ENCODE measurements at places on chromosomes 16 and 17.

DNA sequence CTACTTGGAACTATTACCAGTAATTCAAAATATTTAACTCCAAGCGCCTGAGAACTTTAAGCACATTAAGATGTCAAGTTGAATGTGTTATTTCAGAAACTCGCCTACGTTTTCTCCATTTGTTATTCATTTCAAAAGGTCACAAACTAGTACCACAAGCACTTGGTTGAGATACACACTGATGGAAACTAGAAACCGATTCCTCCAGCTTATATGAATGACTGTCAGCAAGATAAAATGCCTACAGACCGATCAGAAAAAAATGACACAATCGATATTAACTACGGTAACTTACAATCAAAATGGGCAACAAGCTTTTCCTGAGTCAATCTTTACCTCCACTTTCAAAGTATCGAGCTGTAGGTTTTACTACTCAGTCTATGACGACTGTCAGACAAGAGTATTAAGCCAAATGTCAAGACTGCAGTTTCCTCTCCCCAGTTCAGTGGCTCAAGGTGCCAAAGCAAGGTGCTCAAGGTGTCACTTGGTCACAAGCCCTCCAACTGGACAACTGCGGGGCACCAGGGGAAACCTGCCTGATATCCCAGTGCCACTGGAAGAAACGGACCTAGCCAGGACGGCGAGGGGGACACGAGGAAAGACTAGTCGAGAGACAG lies 678 bp downstream of the SRP68 start:
- DNase-seq, result no peak

- DNase-seq, result no peak
Observed at GRCh38 chr16:80974649-80975376, 31.9 kb downstream of the CMC2 start.

DNA sequence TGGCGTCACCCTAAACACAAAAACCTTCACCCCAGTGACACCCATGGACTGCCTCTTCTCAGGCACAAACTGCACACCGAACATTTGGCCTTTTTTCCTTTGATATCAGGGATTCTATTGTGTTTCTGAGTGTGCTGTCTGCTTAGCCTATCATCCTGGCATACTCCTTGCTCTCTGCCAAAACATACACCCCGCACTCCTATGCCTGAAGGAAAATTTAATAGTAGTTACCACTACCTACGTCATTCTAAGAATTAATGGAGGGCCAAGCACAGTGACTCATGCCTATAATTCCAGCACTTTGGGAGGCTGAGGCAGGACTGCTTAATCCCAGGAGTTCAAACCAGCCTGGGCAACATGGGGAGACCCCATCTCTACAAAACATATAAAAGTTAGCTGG lies 19.9 kb upstream of the SLFN13 start:
- DNase-seq, result no peak

DNA sequence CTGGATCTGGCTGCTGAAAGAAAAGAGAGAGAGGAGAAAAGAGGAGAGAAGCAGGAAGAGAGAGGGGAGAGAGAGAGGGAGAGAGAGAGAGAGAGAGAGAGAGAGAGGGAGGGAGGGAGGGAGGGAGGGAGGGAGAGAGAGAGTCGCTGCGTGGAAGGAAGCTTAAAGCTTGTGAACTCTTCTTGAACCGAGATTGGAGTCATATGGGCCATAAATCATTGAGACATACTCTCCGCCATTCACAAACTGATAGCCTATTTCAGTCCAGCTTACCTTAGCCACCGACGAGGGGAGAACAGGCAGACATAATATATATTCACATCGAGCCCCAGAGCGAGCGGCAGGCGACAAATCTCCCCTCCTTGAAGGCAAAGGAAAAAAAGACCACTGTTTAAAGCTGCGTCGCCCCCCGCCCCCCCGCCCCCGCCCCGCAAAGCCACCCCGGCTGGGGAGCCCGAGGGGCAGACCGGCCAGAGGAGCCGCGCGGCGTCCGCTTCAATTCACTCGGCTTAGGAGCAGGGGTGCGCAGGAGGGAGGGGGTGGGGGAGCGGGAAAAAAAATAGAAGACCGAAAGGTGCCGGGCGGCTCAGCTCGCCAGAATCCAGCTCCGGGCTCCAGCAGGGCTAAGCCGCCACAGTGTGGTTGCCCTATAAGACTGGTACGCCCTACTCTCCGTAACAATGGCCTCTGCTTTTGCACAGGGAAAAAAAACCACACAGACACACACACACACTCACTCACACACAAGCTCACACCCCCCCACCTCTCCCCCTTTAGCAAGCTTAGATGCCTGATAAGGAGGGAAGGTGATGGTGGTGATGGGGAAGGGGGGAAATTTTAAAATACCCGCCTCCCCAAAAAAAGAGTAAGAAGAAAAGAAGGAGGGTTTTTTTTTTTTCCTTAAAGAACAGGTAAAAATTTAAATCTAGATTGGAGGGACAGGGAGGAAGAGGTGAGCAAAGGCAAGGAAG lies 10.6 kb upstream of the HOXB2 start:
- no peak for DNase-seq

DNA sequence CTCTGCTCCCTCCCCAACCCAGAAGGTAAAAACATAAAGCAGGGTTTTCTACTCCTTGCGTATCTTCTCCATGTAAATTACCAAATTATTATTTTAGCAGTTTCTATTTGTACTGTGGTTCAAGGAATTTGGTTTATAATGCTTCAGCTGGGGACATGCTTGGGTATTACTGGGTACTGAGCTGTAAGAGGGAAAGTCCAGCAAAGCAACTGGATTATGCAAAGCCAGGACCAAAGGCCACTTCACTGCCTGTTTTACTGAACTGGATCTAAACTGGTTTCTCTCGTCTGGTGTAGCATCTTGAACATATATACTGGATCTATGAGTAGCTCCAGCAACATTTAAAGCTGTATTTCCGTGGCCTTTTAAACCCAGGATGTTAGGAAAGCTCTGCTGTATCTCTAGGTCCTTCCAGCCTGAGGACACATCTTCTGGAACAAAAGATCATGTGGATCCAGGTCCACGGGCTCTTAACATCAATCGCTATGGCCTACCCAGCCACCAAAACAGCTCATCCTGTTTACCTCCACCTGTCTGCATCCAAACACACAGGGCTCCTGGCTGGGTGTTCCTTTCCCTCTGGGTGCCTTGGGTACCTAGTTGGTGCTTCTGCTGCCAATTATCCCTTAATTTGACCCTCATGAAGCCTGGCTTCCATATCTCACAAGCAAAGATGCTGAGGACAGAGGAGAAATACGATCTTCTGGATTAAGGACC lies 7.2 kb downstream of the PMP22 start:
- DNase-seq, result no peak

- no peak for DNase-seq
Observed at GRCh38 chr17:12640364-12640763, 25.3 kb upstream of the MYOCD start.

DNA sequence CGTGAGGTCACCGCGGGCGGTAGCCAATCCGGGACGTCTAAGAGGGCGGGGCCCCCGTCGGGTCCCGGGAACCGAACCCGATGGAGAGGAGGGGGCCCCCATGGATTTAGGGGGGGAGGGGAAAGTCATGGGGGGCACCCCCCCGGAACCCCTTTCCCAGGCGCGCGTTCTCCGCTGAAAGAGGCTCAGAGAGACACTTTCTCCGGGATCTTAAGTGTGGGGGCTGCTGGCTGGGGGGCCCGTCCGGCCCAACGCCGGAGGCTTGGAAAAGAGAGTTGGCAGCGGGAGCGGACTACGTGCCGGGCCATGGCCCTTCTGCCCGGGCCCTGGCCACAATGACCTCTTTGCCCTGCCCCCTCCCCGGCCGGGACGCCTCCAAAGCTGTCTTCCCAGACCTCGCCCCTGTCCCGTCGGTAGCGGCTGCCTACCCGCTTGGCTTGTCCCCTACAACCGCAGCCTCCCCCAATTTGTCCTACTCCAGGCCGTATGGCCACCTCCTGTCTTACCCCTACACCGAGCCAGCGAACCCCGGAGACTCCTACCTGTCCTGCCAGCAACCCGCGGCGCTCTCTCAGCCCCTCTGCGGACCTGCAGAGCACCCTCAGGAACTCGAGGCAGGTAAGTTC lies at the start of gene DLX4:
DLX4 (plus strand) TSS at position 57 of the 626 bp plus-strand sequence; CDS start at position 336, 279 bp downstream.
- no peak for DNase-seq

DNA sequence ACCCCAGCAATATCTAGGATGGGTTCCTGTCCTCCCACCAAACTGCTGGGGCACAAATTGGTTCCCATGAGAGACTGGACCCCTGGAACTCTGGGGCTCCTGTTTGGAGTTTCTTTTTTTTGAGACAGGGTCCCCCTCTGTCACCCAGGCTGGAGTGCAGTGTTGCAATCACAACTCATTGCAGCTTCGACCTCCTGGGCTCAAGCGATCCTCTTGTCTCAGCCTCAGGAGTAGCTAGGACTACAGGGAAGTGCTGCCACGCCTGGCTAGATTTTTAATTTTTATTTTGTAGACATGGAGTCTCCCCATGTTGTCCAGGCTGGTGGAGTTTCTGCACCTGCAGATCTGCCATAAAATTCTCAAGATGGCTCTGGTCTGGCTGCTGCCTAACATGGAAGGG lies 56.3 kb upstream of the BRD7 start:
- DNase-seq, result no peak
